Caudate nucleus (tissue), 63 donors: ENCODE measurements at places on chromosomes 5 and 9.

- no peak for DNase-seq
These were observed 6.1 kb upstream of the C9orf152 start for GRCh38 chr9:110214090-110214489.

GRCh38 chr9:76592091-76592973 is 133.3 kb downstream of the GCNT1 start:
- no peak for DNase-seq

- no peak for DNase-seq
These were observed 1.1 kb downstream of the IL4 start for GRCh38 chr5:132674671-132675506.

DNA sequence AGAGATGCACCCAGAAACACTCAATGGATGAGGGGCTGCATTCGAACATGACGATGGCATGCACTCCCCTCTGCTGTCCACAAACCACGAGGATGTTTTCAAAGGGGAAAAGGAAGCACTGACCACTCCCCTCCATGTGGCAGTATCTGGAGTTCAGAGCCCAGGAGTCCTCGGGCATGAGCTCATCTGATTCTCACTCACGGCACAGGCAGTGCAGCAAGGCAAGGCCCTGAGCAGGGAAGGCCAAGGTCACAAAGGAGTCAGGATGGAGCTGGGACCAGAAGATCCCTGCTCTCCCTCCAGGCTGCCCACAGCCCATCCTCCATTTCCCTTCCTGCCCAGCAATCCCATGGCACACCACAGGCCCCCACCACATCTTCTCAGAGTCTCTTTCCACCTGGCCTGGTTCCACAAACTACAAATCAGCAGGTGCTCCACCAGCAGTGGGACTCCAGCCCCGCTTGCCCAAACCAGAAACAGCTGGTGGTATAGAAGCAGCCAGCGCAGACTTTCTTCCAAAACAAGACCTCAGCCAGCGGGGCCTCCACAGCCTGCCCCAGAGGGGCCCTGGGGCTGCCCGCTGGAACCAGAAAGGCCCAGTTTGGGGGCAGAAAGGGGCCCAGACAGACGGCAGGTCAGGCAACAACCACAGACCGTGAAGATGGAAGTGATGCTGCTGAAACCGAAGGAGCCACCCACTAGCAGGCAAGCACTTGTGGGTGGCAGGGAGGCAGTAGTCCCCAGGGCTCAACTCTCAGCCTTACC is 12.2 kb downstream of the TNIP1 start:
- no peak for DNase-seq

DNA sequence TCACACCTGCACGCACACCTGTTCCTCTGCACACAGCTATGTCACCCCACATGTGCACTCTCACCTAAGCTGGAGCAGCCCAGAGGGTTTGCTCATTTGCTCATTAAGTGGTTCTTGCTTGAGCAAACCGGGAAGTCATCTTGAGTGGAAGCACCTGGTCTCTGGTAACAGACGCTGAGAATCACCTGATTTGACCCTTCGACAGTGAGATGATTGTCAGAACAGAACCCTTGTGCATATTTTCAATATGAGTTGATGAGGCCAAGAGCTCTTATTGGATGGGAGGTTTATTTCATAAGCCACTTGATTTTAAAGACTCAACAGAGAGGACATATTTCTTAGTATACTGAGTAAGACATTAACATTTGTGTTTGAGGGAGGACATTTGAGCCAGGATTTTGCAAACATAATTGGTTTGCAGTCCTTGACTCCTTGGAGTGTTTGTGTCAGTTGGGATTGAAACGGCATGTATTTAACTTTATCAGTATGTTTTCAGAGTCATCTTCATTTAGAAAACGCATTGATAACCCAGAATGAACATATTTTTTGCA is 22.1 kb upstream of the LPCAT1 start:
- DNase-seq: no peak

GRCh38 chr5:2886531-2886930 is 135.1 kb upstream of the IRX2 start:
- no peak for DNase-seq

- DNase-seq: peak; percentile 64
These were observed 427 bp downstream of the PCYOX1L start for GRCh38 chr5:149358294-149358651.

DNA sequence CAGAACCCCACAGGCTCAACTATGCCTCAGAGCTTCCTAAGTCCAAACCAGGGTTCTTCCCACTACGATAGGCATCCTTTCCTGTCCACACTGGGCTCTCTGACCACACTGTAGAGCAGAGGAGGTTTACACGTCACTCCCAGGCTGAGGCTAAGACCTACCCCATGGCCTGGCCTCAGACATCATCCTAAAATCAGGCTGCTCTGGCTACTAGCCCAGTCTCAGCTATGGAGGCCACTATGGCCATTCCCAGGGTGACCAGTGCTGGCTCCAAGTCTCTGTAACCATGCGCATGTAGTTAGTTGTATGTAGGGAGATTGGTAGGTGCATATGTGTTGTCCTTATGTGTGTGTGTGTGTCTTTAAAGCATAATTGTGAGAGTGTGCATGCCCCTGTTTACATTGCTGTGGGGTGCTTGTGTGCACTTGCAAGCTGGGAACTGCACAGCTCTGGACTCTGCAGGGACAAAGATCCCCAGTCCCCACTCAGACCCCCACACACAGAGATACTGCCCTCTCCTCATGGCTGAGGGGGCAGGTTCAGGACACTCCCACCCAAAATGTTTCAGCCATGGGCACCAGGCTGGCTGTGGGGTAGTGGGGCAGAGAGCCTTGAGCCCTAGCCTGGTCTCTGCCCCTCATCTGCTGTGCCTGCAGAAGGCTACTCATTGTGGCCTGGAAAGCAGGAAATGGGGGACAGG is 12.3 kb downstream of the PDLIM4 start:
- no peak for DNase-seq

DNA sequence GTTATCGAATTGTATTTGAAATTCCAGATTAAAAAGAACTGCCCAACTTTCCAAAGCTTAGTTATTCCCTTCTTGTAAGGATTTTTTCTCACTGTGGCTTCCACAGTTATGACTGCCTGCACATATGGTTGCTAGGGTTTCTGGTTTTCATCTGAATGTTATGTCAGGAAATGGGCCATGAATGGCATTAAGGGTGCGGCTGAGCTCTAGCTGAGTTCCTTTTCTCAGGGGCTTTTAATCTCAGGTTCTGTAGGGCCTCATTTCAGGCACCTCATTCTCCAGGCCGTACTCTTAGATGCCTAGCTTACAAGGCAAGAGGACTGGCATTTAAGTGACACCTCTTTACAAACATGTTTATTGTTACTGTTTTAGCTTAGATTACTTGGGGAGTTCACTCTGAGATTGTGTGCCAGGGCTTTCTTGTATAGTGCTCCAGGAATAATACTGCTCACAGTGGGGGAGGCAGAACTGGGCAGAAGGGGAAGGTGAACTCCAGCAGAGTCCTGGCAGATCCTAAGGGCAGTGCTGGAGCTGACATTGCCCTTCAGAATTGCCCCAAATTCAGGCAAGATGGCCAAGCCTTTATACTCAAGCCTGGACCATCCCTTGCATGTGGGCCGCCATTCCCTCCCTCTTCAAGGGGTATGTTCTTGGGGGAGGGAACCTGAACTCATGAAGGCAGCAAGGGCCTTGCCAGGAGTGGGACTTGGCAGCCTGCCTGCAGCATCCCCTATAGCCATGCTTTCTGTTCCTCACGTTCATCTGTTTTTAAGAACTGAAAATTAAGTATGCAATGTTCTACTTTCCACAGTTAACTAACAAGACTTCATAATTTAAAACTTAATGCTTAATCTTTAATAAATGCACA is 111.5 kb downstream of the KDM4C start:
- no peak for DNase-seq

DNA sequence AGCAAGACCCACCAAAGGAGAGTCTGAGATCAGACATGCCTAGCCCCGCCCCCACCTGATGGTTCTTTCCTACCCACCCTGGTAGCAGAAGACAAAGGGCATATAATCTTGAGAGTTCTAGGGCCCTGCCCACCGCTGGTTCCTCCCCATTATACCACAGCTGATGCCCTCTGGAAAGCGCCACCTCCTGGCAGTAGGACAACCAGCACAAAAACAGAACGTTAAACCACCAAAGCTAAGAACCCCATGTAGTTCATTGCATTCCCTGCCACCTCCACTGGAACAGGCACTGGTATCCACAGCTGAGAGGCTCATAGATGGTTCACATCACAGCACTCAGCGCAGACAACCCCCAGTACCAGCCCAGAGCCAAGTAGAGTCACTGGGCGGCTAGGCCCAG is 81.2 kb upstream of the TRPC7 start:
- DNase-seq: no peak

- no peak for DNase-seq
These were observed 81.8 kb upstream of the RASA1 start for GRCh38 chr5:87185838-87186237.

DNA sequence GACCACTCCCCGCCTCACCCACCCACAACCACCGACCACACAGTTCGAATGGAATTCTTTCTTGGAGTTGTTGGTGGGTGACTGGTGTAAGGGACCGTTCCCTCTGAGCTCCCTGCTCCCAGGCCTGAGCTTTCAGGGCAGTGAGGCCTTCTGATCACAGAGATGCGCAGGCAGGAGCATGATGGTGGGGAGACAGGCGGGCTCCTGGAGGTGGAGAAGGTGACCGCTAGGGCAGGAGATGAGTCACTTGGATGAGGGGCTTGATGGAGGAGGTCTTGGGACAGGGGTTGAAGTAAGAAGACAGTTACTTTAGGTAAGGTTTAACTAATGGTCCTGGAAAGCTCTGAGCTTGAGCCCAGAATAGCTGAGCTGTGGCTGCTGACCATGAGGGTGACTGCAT is 88.5 kb downstream of the HSPA4 start:
- DNase-seq: no peak

- no peak for DNase-seq
These were observed 708 bp upstream of the CSNK1G3 start for GRCh38 chr5:123511290-123511647.

- no peak for DNase-seq
These were observed 1.3 kb upstream of the KCNMB1 start for GRCh38 chr5:170390472-170390871.

DNA sequence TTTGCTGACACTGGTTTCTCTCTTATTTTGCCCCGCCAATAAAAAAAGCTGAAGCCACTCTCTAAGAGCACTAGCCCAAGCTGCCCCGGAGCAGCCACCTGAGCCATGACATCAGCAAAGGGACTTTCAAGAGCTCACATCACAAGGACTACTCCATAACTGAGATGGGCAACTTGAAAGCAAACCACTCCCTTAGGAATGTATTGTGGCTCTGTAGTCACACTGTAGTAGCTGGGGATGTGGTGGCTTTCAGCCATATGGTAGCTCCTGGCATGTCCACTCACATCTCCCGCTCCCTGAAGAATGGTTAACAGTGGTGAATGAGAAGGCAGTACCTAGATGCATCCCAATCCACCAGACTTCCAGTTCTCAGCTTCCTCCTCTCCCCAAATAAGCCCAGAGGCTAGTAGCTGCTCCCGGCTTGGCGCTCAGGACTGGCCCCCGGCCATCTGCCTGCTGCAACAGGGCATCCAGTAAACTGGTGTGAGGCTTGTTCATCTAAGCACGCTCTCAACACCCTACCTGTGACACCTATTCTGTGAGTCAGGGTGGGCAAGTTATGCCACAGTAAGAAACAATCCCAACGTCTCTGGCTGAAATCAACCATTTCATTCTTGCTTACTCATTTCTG is 63.7 kb downstream of the S1PR3 start:
- no peak for DNase-seq

GRCh38 chr5:173198049-173198448 is 37.0 kb downstream of the NKX2-5 start:
- no peak for DNase-seq

GRCh38 chr5:107779437-107779836 is 108.7 kb upstream of the EFNA5 start:
- DNase-seq: no peak

- DNase-seq: no peak
These were observed 41.9 kb downstream of the TJP2 start for GRCh38 chr9:69215774-69216485.

GRCh38 chr9:125580701-125581286 is 126.2 kb downstream of the MAPKAP1 start:
- DNase-seq: no peak

GRCh38 chr5:129459777-129460671 is at the start of gene ADAMTS19:
ADAMTS19 (plus strand) TSS chr5:129460298; CDS start chr5:129460392, 94 bp downstream.
- DNase-seq: peak; percentile 44

DNA sequence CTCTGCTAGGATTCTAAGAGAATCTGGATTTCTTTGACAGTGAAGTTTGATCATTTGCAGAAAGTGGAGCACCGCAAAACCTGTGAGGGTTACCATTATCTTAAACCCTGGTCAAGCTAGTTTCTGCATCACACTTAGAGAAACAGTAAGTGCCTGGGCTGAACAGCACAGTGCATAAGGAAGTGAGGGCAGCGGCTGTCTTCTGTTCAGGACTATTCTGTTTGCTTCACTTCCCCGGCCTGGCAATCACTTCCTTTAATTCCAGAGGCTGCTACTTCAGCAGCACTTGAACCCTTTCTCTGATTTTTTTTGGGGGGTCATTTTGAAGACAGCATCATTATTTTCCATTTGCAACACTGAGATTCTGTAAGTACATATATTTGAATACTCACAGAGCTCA is 32.0 kb downstream of the SEMA6A start:
- DNase-seq: no peak

GRCh38 chr5:36948041-36948440 is 71.5 kb downstream of the NIPBL start:
- no peak for DNase-seq

- DNase-seq: no peak
These were observed 167.3 kb downstream of the KDM4C start for GRCh38 chr9:6924988-6925563.

DNA sequence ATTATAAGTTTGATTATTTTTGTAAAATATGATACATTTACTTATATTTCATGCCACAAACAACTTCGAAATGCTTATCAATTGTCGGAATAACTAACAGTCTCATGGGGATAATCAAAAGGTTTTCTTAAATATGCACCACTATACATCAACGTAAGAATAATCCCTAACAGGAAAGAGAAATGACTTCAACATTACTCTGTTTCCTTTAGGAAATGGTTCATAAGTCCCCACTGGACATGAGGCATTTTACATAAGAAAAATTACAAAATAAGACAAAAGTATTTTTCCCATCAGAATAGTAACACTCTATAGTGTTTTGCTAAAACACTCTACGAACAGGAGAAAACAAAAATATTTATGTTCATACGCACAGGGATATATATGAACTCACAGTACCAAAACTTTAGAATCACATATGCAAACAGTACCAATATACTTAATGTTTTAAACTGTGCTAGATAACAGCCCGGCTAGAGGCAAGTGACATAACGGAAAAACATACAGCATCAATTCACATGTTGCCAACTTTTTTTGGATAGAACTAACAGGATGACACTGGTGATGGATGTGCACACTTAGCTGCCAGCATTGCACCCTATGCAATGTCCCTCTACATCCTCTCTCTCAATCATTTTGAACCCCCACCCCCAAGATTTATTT is 120.5 kb downstream of the NFIB start:
- DNase-seq: no peak
